ENCODE measurements at places on chromosomes 4 and X. TPM values are rescaled to one million over a fixed set of nuclear protein-coding genes. Genes with fewer than 3 reads are reported as not detected.

VCX3B gene
- not detected for total RNA-seq

HNRNPDL gene
- 222 TPM for total RNA-seq

ABCG2 gene
- 0.12 TPM for total RNA-seq

- no peaks in the 10 kb centered on the region for H3K27me3 ChIP-seq
- DNase-seq: no peak
- H3K36me3 ChIP-seq: peaks cover 27% of the 10 kb centered on the region
- H3K27ac ChIP-seq: no peak overlapping the region
- H3K4me1 ChIP-seq: no peaks in the 10 kb centered on the region
Observed at GRCh38 chrX:10124506-10125247, 32.1 kb upstream of the CLCN4 start.

DNA sequence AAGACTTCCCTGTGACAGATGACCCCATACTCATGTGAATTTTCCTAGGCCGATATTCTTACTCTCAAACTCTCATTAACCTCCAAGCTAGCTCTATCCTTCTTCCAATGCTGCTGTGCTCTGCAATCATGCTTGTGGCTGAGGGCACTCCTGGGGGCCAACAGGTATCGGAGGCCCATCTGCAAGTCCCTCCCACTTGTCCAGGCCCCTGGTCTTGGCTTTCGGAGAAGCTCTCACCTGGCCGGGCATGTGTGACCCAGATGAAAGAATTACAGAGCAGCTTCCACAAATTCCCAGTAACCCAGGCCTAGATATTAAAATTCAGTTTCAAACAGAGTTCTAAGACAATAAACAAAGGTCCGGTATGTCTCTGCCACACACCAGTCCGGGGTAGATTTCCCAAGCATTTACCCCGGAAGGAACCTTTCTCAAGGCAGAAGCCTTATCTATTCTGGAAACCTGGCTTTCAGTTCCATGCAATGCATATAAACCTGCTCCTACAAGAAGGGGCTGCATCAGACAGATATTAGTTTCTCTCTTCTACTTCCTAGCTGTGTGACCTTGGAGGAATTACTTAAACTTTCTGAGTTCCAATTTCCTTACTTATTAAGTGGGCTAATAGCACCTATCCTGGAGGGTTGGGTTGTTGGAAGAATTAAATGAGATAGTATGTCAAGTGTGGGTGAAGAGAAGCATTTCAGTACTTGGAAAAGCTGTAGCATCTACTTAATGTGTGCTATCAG, 270.8 kb downstream of the PTTG2 start:
- H3K36me3 ChIP-seq: no peaks in the 10 kb centered on the region
- peaks cover 11% of the 10 kb centered on the region for H3K4me1 ChIP-seq
- no peak overlapping the region for H3K4me3 ChIP-seq

DNA sequence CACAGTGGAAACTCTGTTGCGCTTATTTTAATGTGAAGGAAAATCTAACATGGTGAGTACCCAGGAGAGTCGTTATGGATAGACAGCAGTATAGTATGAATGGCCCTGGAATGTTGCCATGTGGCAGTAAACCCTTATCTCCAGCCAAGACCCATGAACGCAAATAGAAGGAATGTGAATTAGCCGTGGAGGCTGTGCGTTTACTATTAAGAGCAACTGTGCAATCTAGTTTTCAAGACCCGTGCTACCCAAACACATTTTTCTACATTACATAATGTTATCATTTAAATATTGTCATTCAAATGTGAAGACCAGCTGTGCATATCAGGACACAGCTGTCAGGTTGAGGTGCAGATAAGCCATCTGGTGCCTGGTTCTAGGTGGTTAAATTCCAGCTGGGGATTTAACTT, 13.3 kb upstream of the AGA start:
- no peak for DNase-seq
- H3K4me1 ChIP-seq: no peaks in the 10 kb centered on the region
- H3K36me3 ChIP-seq: no peaks in the 10 kb centered on the region
- H3K27ac ChIP-seq: no peak overlapping the region
- H3K27me3 ChIP-seq: no peaks in the 10 kb centered on the region

DNA sequence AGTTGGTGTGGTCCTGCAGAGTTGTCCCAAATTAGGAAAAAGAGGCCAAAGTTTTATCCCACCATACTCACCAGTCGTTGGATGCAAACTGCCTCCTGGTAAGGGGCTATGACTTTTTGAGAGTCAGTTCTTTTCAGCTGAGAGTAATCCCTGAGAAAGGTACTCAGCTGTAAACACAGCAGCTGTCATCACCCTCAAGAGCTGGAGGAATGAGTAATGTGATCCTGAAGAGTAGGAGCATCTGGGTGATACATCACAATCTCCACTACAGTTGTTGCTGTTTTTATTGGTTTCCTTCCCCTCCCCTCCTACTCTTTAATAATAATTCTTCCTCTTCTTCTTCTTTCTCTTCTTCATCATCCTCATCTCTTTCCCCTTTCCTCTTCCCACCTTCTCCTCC, 5.7 kb downstream of the MAGEE1 start:
- no peak for DNase-seq
- H3K4me1 ChIP-seq: no peaks in the 10 kb centered on the region
- no peak overlapping the region for H3K4me3 ChIP-seq
- no peaks in the 10 kb centered on the region for H3K36me3 ChIP-seq
- no peak overlapping the region for H3K27ac ChIP-seq
- H3K27me3 ChIP-seq: peaks cover 14% of the 10 kb centered on the region

DNA sequence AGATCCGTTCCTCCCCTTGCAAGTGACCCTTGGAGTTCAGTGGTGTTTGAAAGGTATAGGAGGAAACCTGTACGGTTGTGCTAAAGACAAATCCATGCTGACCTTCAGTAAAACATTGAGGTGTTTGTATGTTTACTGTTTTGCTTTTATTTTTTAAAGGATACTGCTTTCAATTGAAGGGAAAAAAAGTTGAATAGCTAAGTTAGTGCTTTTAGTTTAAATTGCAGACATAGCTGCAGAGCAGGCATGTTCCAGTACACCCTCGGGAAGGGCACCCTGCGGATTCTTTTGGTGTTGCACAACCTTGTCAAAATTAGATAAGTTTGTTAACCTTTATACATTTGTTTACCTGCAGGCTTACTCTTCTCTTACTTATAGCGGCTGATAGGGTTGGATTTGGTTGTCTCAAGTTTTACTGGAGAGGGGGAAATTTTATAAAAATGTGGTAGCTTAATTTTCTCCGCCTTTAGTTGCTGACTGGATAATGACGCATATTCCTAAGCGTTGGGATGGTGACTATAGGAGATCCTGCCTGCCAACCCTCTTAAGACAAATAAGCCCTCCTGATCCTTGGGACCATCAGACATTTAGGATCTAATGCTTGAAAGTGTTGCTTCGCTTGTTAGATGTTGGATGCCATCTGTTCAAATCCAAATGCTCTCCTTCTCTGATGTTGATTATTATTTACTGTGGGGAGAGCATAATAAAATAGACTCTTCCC, 2.0 kb downstream of the RAPGEF2 start:
- peak overlapping the region; percentile 93 for H3K4me3 ChIP-seq
- peaks cover 5% of the 10 kb centered on the region for H3K36me3 ChIP-seq
- H3K27ac ChIP-seq: peak overlapping the region; percentile 87

DNA sequence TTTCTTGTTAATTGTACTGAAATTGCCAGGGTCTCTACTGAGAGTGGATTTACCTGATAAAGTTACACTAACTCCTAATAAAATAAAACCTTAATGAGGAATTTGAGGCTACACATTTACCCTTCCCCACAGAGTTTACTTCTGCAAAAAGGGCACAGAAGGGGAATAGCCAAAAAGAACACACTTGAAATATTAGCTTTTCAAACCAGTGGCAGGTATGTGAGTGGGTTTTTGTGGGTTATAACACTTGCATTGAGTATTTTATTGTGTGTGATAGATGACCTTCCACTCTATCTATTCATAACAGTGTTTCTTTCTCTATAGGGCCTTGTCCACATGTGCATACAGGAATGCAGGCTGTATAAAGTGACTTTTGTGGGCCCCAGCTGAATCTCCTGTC, 5.0 kb upstream of the GPR174 start:
- H3K4me3 ChIP-seq: no peak overlapping the region
- no peak for DNase-seq
- no peaks in the 10 kb centered on the region for H3K4me1 ChIP-seq
- H3K36me3 ChIP-seq: no peaks in the 10 kb centered on the region
- H3K27ac ChIP-seq: no peak overlapping the region
- no peaks in the 10 kb centered on the region for H3K27me3 ChIP-seq

- peak; percentile 46 for DNase-seq
- H3K4me1 ChIP-seq: peaks cover 28% of the 10 kb centered on the region
- no peaks in the 10 kb centered on the region for H3K27me3 ChIP-seq
- H3K36me3 ChIP-seq: no peaks in the 10 kb centered on the region
Observed at GRCh38 chr4:105709081-105709450, 482 bp downstream of the GSTCD start.

Measured in MCF 10A (cell line).